ENCODE measurements at places on chromosomes 1 and 21. TPM values are rescaled to one million over a fixed set of nuclear protein-coding genes. Genes with fewer than 3 reads are reported as not detected.

SLAMF1 gene
- not detected for total RNA-seq

DNA sequence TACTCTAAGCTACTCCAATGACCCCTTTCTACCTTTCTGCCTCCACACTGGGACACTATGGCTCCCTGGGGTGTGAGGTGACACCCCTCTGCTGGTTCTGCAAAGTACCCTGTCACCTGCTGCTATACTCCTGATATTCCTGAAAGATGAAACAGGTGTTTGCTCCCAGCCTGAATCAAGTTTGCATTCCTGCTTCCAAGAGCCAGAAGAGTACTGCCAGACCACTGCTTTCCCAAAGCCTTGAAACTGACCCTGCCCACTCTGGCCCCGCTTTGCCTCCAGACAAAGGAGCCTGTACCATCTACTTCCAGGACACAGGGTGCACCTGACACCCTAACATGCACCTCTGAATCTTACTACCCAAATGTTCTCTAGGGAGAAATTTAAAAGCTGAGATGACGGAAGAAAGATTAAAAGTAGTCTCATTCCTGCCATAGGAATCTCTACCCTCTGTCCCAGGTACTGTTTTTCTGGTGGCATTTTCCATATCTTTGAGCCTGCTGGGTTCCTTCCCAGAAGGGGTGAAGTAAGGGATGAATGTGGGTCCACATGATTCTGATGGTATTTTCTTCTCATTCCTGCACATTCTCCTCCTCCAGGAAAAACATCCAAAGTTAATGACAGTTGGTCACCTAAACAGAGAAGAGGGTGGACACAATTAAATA lies 70.3 kb upstream of the DUSP10 start:
- DNase-seq: no peak

- no peak for DNase-seq
Observed at GRCh38 chr1:169491845-169492281, 6.1 kb upstream of the SLC19A2 start.

GRCh38 chr1:151325646-151326429 lies 1.4 kb downstream of the PI4KB start:
- DNase-seq: no peak

DNA sequence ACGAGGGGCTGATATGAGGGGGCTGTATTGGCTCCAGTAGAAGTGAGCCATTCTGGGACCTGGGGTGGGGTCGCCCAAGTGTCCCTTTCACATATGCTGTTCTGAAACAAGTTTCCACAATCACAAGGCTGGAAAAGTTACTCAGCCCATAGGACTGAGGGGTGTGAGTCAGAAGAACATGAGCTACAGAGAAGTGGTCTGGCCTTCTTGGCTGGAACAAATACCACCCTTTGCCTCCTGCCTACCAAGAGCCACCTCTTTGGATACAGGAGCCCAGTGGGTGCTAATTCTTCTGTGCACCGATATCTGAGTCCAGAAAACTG lies 42.4 kb downstream of the MEF2D start:
- DNase-seq: peak; percentile 53

- DNase-seq: peak; percentile 84
Observed at GRCh38 chr1:155892796-155893195, 18.4 kb downstream of the RIT1 start.

GRCh38 chr1:78676347-78676982 lies 26.8 kb downstream of the IFI44 start:
- DNase-seq: peak; percentile 91

DNA sequence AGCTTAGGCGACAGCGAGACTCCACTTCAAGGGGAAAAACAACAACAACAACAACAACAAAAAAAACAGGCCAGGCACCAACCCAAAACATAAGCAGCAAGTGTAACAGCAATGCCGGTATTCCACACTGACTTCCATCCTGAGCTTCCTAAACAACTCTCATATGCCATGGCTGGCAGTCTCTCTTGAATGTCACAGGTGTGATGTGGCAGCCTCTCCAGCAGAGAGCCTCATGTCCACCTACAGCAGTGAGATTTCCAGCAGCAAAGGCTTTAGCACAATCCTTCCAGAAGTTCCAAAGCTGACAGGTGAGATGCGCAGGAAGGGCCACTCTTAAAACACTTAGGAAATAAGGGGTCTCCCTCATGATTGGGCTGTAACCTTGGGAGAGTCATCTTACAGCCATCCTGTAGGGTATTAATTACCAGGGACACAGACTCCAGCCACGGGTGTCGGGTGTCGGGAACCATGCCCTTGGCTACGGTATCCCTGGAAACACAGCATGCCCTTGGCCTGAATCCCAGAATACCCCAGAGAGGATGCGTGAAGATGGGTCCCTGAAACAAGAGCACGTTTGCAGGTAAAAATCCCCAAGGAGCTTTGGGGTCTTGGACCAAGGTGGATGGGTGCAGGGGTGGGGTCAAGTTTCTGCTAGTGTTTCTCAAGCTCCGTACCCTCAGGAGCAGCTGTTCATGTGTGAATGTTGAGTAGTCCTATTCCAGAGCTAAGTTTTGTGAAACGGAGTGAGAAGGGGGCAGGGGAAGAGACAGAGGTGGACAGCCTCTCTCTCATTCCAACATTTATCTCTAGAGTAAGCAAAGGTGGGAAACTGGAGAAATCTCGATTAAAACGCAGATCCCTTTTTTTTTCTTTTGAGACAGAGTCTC lies 31.4 kb downstream of the CLSTN1 start:
- DNase-seq: no peak

GRCh38 chr1:19921310-19921709 lies 2.1 kb downstream of the PLA2G2E start:
- no peak for DNase-seq

DNA sequence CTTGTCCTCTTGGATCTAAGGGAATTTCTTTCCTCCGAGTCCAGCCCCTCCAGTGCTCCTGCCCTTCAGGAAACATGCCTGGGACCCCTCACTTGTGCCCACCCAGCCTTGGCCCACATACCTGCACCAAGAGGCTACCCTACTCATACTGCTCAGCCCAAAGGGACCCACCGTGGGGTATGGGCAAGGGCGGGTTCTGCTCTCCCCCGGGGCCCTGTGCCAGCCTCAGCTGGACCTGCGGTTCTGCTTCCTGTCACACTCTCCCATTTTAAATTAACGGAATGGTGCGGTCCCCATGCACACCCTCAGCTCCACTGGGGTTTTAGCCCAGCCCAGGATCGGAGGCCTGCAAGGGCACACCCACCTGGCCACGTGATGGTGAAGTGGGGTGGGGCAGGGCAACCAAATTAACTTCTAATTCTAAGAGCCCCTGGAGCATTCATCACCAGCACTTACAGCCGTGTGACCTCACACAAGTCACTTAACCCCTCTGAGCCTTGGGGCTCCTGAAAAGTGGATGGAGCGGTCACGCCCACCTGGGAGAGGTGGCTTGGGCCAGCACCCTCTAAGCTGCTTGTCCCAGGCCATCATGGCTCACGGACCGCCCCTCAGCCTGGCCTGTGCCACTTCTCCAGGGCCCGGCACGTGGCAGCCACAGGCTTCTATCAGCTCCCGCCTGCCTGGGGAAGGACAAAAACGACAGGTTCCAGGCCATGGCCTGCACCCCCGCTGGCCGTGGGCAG lies 28.3 kb downstream of the TP73 start:
- no peak for DNase-seq

- DNase-seq: no peak
Observed at GRCh38 chr1:36367798-36368197, 17.9 kb downstream of the STK40 start.

GRCh38 chr1:203089001-203089650 lies 3.3 kb upstream of the MYOG start:
- DNase-seq: no peak

DNA sequence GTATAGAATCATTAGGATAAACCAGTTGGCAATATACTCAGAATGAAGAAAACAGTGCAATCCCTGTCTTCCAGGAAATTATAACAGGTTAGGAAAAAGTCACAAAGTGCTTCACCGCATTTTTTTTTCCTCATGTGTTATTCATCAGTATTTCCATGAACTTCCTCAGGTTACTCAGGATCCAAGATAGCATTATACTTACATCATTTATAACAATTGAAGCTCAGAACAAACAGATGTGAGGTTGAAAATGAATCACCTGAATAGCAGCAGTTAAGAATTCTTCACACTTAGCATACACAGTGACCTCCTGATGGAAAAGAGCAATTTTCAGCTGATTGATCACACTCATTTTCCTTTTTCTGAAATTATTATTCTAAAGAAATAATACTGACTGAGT lies 1040.7 kb upstream of the B3GALT2 start:
- DNase-seq: no peak

- DNase-seq: no peak
Observed at GRCh38 chr1:14969006-14969405, 184.5 kb upstream of the TMEM51 start.

DNA sequence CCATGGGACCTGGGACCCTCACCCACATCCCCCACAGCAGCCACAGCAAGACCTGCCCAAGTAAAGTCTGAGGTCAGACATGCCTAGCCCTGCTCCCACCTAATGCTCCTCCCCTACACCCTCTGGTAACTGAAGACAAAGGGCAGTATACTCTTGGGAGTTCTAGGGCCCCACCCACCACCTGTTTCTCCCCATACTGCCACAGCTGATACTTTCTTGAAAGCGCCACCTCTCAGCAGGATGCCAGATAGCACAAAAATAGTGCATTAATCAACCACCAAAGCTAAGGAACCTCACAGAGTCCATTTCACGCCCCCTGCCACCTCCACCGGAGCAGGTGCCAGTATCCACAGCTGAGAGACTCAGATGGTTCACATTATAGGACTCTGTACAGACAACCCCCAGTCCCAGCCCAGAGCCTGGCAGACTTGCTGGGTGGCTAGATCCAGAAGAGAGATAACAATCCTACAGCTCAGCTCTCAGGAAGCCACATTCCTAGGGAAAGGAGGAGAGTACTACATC lies 238.1 kb downstream of the LRRC40 start:
- DNase-seq: peak; percentile 10

DNA sequence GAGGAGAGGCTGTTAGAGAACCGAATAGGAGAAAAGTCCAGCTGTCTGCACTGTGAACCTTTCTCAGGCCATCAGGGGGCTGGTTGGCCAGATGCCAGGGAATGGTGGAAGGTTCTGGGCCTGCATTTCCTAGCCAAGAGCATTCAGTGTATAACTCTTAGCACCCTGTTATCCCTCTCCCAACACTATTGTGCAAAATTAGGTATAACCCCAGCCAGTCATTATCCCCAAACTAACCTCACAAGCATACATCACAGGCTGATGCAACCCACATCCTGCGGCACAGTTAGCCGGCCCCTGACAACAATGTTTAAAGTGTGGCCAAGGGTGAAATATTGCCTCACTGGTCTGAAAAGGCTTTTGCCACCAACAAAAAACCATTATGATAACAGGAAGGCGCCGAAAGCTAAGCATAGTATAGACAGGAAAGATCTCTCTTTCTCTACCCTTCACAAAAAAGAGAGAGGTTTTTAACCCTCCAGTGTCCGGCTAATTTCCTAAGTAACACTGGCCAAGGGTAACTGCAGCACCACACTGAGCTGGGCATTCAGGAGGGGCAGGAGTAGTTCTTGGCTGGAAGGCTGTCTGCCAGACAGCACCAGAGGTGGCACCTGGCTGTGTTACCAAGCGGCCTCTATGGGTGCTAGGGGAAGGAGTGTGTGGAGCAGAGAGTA lies 77.3 kb upstream of the BCAR3 start:
- peak; percentile 92 for DNase-seq

DNA sequence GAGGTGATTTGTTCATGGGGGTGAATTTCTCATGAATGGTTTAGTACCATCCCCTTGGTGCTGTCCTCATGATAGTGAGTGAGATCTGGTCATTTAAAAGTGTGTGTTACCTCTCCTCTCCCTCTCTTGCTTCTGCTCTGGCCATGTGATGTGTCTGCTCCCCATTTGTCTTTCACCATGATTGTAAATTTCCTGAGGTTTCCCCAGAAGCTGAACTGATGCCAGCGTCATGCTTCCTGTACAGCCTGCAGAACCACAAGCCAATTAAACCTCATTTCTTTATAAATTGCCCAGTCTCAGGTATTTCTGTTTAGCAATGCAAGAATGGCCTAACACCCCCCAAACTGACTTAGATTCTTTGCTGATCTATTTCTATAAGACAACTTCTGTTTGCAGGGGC lies 249.4 kb upstream of the B3GALT2 start:
- DNase-seq: no peak

DNA sequence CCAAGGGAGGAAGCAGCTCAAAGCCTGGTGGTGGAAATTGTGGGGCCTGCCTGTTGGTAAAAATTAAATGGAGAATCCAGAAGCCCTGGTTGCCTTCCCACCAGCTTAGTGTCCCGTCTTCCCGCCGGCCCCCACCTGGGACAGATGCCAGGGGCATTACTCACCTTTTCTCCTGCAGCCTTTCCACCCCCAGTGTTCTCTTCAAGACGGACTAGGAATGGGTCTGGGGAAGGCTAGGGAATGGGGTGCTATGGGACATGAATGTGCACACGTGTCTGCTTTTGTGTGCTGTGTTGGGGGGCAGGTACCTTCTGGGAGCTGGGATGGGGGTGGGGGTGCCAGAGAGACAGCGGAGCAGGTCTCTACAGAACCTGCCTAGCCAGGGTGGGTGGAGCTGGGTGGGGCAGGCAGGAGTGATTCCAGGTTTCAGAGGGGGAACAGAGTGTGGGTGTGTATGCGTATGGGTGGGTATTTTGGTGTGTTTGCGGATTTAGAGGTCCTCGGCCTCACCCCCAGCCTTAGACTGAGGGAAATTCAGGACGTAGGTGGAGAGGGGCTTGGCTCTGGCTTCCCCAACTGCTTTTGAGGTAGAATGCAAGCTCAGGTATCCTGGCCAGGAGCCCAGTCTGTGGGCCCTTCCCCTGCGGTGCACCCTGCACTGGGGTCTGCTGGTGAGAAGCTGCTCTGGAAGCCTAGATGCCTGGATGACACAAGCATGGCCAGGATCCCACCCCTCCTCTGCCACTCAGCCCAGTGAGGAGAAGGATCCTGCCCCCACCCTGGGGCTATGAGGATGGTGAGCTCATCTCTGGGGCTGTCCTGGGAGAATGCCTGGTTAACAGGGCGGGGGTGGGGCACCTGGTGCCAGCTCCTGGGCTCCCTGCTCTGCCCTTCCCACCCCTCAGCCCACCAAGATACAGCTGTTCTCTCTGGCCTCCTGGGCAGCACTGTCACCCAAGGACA lies 7.8 kb downstream of the VANGL2 start:
- no peak for DNase-seq

DNA sequence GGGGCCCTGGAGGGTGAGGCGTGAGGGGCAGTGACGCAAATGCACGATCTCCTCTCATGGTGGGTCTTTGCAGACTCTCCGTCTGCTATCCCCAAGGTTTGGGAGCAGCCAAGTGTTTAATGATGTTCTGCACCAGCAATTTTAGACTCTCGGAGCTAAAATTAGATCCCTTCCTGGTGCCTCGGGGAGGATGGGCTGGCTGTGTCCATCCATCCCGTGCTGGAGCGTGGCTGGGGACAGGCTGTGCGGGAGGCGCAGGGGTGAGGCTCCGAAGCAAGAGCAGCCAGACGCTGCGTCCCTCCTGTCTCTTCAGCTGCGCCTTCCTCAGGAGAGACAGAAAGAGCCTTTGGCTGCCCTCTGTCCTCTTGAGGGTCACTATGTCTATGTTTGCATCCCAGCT lies 387.6 kb downstream of the CAMTA1 start:
- no peak for DNase-seq

CFAP107 gene
- total RNA-seq: not detected

GRIK3 gene
- not detected for total RNA-seq

Data from fibroblast of the aortic adventitia (primary cell).